Trophoblast cell (in vitro differentiated cells and primary cell): ENCODE measurements at places on chromosomes 5 and 9.
A peak's percentile ranks its signal among the peaks of the same experiment; 100 is the strongest.

- DNase-seq = no peak
Measured at GRCh38 chr9:35944173-35944572, 13.8 kb downstream of the OR2S2 start.

GRCh38 chr5:14432931-14433589 lies 148.5 kb upstream of the OTULINL start:
- DNase-seq = no peak

GRCh38 chr5:65818592-65818991 lies 96.6 kb downstream of the NLN start:
- no peak for DNase-seq

GRCh38 chr5:159642379-159642778 lies 273.9 kb upstream of the ADRA1B start:
- DNase-seq = no peak

- DNase-seq = no peak
Measured at GRCh38 chr9:93949694-93950449, 5.3 kb downstream of the BARX1 start.

- no peak for DNase-seq
Measured at GRCh38 chr5:10904862-10905432, 143.9 kb upstream of the DAP start.

DNA sequence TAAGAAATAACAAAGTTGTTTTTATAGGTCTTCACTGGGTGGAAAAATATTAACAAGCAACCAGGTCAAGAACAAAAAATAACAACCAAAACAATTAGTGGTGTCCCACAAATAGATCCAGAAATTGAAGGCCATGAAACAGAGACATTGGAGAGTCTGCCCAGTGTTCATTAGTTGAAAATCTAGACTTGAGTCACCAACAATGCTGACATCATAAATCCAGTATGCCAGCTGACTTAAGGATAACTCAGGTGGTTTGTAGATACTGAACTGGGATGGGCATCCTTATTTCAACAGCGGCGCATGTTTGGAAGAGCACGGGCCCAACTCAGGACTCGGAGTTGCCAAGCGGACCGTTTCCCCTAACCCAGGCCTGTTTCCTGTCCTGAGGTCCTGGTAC lies 80.7 kb upstream of the TNFAIP8 start:
- peak; percentile 77 for DNase-seq

- DNase-seq = no peak
Measured at GRCh38 chr9:19901586-19901985, 112.7 kb upstream of the SLC24A2 start.

DNA sequence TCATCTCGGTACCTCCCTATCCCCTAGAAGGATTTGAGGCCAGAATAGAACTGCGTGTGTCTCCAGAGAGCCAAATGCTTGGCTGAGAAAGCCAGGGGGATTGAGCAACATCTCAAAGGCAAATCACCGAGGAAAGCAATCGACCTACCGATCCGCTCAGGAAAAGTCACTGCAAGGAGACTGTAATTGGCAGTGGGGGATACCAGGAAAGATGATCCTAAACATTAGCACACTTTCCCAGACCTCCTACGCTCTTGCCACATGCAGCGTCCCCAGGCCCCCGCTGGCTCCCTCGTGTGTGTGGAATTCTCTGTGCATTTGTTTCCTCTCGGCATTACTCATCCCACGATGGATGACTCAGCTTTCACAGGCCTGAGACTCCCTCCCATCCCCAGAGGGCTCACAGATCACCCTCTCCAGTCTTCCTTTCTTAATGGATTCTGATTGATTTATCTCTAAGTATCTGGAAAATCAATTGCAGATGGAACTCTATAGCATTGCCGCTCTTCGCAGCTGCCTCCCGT lies 82.2 kb upstream of the ICE1 start:
- peak; percentile 91 for DNase-seq

DNA sequence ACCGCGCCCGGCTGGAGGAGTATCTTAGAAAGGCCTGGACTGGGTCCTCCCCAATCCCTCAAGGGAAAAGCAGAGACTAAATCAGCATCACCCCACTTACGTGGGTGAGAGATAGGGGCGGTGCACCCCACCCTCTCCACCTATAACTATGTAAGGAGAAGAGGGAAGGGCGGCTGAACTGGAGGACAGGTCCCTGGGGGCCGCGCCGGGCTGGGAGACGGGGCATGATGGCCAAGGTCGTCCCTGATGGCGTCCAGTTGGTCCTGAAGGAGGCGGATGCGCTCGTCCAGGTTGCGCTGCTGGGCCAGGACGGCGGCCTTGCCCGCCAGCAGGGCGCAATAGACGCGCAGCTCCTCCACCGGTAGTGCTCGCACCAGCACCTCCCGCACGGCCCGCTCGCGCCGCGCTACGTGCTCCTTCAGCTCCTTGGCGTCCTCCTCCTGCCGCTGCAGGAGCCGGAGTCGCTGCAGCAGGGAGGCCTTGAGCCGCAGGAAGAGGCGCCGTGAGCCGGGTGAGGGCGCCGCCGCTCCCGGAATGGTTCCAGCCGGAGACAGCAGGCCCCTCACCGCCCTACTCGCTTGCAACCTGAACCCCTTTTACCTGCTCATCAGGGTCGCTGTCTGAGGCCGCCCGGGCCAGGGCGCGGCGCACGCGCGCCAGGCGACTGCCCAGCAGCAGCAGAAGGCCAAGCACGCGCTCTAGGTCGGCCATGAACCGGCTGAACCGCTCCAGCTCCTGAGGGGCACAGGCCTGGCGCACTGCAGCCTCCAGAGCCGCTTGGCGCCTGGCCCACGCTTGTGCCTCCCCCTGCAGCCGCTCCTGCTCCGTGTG lies 7.6 kb downstream of the SHROOM1 start:
- peak; percentile 34 for DNase-seq

DNA sequence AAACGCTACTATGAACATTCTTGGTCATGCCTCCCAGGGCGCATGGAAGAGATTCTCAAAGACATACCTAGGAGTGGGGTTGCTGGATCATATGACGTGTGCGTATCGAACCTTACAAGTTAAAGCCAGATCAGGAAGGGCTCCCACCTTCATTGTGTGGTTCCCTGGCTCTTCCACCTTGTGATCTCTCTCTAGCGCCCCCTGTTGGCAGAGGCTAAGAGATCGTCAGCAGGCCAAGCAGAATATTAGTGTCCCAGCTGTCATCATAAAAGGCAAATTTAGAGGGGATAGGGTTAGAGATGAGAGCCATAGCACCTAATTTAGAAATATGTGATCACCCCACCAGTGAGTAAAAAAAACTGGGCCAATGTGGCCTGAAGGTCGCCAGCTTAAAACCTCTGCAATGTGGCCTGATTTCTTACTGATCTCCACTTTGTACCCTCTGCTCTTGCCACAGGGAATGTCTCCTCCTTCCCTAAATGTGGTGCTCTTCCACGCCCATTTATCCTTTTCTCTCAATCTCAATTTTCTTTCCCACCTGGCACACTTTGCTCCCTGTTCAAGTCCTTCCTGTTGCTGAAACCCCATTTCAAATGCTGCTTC lies 91.7 kb upstream of the SHB start:
- DNase-seq = peak; percentile 67

DNA sequence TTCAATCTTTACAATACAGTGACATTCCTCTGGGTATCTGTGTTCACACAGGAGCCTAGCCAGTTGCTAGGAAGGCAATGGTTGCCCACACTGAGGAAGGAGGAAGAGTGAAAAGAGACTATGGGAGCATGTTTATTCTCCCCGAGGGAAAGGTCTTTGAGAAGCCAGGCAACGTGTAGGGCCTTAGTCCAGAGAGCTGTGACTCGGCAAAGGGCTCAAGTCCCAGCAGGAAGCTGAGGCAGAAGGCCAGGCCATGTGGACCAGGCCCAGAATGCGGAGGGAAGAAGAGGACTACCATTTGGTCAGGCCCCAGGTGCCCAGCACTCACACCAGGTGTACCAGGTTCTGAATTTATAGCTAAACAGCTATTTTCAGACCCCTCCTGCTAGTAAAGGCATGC lies 136.6 kb upstream of the DMAC1 start:
- DNase-seq = no peak

- no peak for DNase-seq
Measured at GRCh38 chr5:54895816-54896341, 89.5 kb downstream of the ESM1 start.

- peak; percentile 51 for DNase-seq
Measured at GRCh38 chr5:36279054-36279698, 22.5 kb downstream of the RANBP3L start.

GRCh38 chr9:116905171-116905588 lies 218.1 kb downstream of the TRIM32 start:
- DNase-seq = no peak

- DNase-seq = no peak
Measured at GRCh38 chr5:5932824-5933223, 445.5 kb downstream of the MED10 start.
